ENCODE measurements at places on chromosomes 5 and 9. TPM values are rescaled to one million over a fixed set of nuclear protein-coding genes. Genes with fewer than 3 reads are reported as not detected.
A peak's percentile ranks its signal among the peaks of the same experiment; 100 is the strongest.

DNA sequence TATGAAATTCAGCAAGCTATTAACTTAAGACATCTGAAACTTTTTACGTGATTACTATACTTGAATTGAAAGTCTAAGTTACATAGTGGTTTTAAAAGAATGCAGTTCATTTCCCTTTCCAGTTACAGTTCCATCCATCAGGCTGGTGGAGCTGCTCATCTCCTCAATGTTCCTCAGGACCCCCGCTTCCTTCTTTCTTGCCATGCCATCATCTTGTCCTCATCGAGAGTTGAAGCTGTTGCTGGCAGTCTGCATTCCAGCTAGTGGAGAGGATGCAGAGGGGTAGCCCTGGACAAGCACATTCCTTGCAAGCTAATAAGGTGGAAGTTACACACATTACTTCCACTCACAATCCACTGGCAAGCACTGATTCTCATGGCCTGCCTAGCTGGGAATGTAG lies 8.8 kb upstream of the RNF183 start:
- no peak for DNase-seq
- no peaks in the 10 kb centered on the region for H3K36me3 ChIP-seq
- no peaks in the 10 kb centered on the region for H3K27me3 ChIP-seq
- H3K27ac ChIP-seq: no peak overlapping the region
- no peak overlapping the region for H3K4me3 ChIP-seq

- DNase-seq: no peak
- no peaks in the 10 kb centered on the region for H3K36me3 ChIP-seq
- no peaks in the 10 kb centered on the region for H3K4me1 ChIP-seq
- H3K27ac ChIP-seq: no peak overlapping the region
- H3K27me3 ChIP-seq: no peaks in the 10 kb centered on the region
- no peak overlapping the region for H3K4me3 ChIP-seq
These were observed 43.7 kb downstream of the OR2V1 start for GRCh38 chr5:181087309-181087708.

Gene CARTPT
- 0.67 TPM for total RNA-seq

Gene GPRIN1
- total RNA-seq: 2.1 TPM

Gene LCNL1
- not detected for total RNA-seq

- no peaks in the 10 kb centered on the region for H3K27me3 ChIP-seq
- DNase-seq: peak; percentile 32
These were observed 107.8 kb upstream of the ATP10B start for GRCh38 chr5:160959804-160960203.

- no peaks in the 10 kb centered on the region for H3K4me1 ChIP-seq
- no peaks in the 10 kb centered on the region for H3K27me3 ChIP-seq
- no peak for DNase-seq
- H3K27ac ChIP-seq: no peak overlapping the region
These were observed 428.8 kb downstream of the ARHGEF28 start for GRCh38 chr5:74054641-74055421.

DNA sequence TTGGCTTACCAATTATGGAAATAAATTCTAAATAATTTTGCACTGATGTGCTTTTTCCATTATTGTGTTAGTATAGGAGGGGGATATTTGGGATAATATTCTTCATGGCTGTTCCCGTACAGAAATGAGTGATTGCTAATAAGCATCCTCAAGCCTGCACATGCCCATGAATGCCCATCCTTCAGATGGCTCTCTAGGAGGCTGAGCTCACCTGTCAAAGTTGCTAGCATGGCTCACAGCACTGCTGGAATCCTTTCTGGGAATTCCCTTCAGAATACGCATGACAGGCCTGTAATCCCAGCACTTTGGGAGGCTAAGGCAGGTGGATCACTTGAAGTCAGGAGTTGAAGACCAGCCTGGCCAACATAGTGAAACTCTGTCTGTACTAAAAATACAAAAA lies 124.1 kb downstream of the NXNL2 start:
- no peaks in the 10 kb centered on the region for H3K4me1 ChIP-seq
- H3K27ac ChIP-seq: no peak overlapping the region
- no peaks in the 10 kb centered on the region for H3K27me3 ChIP-seq
- H3K4me3 ChIP-seq: no peak overlapping the region

GRCh38 chr9:137107312-137107921 lies 7.1 kb downstream of the DPP7 start:
- H3K27ac ChIP-seq: no peak overlapping the region
- no peak overlapping the region for H3K4me3 ChIP-seq
- no peaks in the 10 kb centered on the region for H3K4me1 ChIP-seq
- no peaks in the 10 kb centered on the region for H3K27me3 ChIP-seq
- no peaks in the 10 kb centered on the region for H3K36me3 ChIP-seq

- no peak for DNase-seq
- no peak overlapping the region for H3K4me3 ChIP-seq
- H3K27ac ChIP-seq: no peak overlapping the region
These were observed 4.1 kb downstream of the CDK7 start for GRCh38 chr5:69238760-69239251.

Gene ANKRD34B
- not detected for total RNA-seq

Gene LMAN2
- total RNA-seq: 137 TPM

- H3K4me3 ChIP-seq: peak overlapping the region; percentile 73
- H3K27ac ChIP-seq: peak overlapping the region; percentile 94
- no peaks in the 10 kb centered on the region for H3K36me3 ChIP-seq
- H3K4me1 ChIP-seq: peaks cover 11% of the 10 kb centered on the region
- DNase-seq: peak; percentile 84
These were observed 2.2 kb downstream of the PCDH1 start for GRCh38 chr5:141875795-141876627.

- H3K4me1 ChIP-seq: peaks cover 3% of the 10 kb centered on the region
- H3K27me3 ChIP-seq: no peaks in the 10 kb centered on the region
- no peaks in the 10 kb centered on the region for H3K36me3 ChIP-seq
These were observed 4.1 kb downstream of the SLC1A1 start for GRCh38 chr9:4494332-4494731.

DNA sequence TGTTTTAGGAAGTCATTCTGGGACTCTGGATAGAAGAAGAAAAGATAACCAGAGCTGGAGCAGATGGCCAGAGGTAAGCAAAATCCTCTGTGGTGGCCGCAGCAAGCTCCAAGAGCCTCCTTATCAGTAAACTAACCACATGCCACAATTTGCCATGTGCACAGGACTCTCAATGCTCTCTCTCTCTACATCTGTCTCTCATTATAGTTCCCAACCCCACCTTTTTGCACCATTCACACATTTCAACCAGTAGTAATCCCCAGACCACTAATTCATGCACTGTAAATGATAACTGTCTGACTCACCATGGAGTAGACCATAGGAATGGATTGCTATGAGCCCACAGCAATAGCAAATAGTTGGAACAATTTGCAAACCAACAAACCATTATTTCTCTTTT lies 526.1 kb downstream of the TLR4 start:
- H3K27ac ChIP-seq: no peak overlapping the region
- H3K4me1 ChIP-seq: no peaks in the 10 kb centered on the region
- no peak overlapping the region for H3K4me3 ChIP-seq
- no peaks in the 10 kb centered on the region for H3K27me3 ChIP-seq

DNA sequence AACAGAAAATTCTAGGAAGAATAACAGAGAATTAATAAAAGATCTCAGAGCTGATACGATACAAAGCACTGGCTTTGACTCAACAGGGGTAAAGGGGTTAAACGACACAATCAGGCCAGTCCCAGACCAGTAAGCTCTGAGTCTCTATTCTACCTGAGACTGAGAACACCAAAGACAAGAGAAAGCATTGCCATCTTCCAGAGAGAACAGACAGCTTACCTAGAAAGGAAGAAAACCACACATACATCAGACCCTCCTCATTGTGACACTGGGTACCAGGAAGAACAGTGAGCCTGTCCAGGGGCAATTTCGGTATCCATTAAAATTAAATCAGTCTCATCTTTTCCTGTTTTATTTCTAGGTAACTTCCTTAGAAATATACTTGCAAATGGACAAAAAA lies 41.1 kb downstream of the MRPL36 start:
- H3K4me3 ChIP-seq: no peak overlapping the region
- H3K27me3 ChIP-seq: no peaks in the 10 kb centered on the region
- DNase-seq: no peak
- no peak overlapping the region for H3K27ac ChIP-seq
- H3K36me3 ChIP-seq: no peaks in the 10 kb centered on the region
- H3K4me1 ChIP-seq: no peaks in the 10 kb centered on the region

Gene DPYSL3
- total RNA-seq: 8.8 TPM

DNA sequence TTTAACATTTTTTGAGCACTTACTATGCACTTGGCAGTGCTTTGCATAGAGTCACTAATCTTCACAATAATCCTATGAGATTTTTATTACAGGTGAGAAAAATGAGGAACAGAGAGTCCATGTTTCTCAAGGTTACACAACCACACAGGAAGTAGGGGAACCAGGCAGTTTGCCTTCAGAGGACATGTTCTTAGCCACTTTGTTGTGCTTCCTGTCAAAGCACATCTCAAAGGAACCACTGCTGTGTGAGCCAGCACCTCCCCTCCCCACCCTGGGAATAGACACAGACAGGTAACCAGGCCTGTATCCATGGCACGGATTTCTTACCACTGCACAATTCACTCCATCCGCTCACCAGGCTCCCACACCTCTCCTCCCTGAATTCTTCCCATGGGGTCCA lies 6.3 kb upstream of the DNAJB5 start:
- no peaks in the 10 kb centered on the region for H3K27me3 ChIP-seq
- no peaks in the 10 kb centered on the region for H3K36me3 ChIP-seq
- no peaks in the 10 kb centered on the region for H3K4me1 ChIP-seq
- no peak overlapping the region for H3K27ac ChIP-seq
- no peak for DNase-seq

Gene HCN1
- total RNA-seq: 0.11 TPM

Gene SVEP1
- total RNA-seq: 2.1 TPM

- H3K36me3 ChIP-seq: no peaks in the 10 kb centered on the region
- H3K27ac ChIP-seq: no peak overlapping the region
- no peak overlapping the region for H3K4me3 ChIP-seq
These were observed 1.7 kb downstream of the SNCB start for GRCh38 chr5:176628406-176629228.

GRCh38 chr5:158450751-158451171 lies 591.8 kb upstream of the CLINT1 start:
- DNase-seq: no peak
- H3K36me3 ChIP-seq: no peaks in the 10 kb centered on the region
- H3K4me1 ChIP-seq: no peaks in the 10 kb centered on the region
- no peaks in the 10 kb centered on the region for H3K27me3 ChIP-seq
- H3K27ac ChIP-seq: no peak overlapping the region
- H3K4me3 ChIP-seq: no peak overlapping the region
